ENCODE measurements at places on chromosomes 16 and 17.

GRCh38 chr17:34711646-34712045, 132.3 kb downstream of the TMEM132E start:
- no peak for DNase-seq

DNA sequence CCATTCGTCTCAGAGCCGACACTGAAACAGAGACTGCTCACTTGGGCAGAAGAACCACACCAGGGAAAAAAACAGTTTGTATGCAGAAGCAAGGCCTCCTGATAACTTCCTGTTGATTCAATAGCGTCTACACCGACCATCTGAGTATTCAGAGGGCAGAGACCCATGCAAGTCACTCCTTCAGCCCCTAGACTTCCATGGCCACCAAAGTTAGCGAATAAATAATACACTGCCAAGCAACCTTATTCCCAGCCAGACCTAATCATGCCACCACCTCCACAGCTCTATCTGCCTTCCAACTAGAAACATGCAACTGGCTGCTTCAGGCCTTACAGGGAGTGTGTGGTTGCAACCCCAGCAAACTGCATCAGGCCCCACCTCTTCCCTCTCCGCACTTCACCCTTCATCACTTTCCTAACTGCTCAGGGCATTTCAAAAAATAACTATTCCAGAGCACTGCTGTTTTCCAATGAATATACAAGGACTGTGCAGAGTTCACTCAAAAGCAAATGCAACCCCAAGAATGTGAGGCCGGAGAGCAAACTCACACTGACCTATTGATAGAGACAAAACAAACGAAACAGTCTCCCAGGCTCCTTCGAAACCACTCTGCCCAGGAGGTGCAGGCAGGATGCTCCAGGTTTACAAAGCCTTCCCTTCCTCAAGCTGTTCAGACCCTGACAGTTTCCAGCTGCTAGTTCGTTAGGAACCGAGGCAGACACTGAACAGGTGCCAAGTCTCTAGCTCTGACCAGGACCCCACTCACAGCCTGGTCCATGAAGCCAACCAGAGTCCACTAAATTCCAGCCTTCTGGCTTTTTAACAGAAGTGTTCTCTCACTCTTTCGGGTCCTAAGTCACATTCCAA, 3.6 kb downstream of the USP7 start:
- peak; percentile 50 for DNase-seq

DNA sequence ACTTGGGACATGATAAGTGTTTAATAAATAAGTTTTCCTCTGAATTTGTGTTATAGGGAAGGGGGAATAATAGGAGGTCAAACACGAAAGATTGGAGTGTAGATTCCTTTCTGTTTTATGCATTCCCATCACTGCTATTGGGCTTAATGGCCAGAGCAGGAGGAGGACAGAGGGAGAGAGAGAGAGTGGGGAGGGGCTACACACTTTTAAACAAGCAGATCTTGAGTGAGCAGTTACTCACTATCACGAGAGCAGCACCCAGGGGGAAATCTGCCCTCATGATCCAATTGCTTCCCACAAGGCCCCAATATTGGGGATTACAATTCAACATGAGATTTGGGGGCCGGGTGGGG, 505.0 kb downstream of the GRIN2A start:
- no peak for DNase-seq

DNA sequence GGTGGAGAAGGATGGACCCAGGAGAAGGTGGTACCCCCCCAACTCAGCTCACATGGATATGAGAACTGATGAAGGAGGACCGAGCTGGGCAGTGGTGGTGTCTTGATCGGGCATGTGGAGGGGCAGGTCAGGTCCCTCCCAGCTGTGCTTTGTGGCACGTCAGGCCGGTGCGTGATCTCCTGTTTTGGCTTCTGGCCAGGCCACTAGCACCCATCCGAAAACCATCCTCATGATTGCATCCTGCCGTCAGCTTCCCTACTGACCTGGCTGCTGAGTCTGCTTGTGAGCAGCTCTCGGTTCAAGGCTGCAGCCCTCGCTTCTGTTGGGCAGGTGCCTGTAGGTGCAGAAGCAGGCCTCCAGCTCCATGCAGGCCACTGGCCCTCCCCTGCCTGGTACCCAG, 53.1 kb downstream of the PLD6 start:
- no peak for DNase-seq

GRCh38 chr17:42901535-42902229, 1.1 kb downstream of the G6PC1 start:
- no peak for DNase-seq

DNA sequence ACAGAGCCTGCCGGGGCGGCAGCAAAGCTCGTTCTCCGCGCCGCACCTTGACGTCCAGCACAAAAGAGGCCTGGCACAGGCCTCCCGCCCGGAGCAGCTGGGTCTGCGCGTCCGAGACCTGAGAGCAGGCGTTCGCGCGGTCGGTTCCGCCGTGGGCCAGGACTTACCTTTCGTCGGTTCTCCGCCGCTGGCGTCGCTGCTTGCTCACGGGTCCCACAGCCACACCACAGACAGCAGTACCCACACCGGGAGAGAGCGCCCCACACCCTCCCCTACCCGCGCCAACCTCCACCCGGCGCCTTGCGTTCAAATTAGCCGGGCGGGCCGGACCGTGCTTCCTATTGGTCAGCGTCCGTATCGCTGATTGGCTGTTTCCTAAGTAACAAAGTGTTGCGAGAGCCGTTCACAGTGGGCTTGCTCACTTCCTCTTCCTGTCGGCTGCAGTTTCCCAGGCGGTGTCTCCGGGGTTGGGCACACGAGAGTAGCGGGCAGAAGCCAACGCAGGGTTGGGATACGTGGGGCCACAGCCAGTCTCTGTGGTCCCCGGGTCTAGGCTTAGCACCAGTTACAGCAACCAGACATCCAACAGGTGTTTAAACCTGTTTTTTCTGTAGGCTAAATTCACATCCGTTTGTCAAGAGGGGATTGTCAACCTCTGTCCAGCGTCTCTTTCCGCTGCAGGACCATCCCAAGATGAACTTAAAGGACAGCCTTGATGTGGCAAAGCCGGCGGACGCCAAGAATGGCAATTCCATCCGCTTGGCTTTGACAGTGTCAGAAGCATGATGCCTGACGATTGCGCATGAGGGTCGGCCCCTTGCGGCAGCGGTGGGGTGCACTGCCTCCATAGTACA, at the start of gene KIF18B:
TSS of gene KIF18B (minus strand) at position 313 of the 854 bp plus-strand sequence. CDS start 11,429 bp downstream, outside the sequence.
- peak; percentile 96 for DNase-seq

DNA sequence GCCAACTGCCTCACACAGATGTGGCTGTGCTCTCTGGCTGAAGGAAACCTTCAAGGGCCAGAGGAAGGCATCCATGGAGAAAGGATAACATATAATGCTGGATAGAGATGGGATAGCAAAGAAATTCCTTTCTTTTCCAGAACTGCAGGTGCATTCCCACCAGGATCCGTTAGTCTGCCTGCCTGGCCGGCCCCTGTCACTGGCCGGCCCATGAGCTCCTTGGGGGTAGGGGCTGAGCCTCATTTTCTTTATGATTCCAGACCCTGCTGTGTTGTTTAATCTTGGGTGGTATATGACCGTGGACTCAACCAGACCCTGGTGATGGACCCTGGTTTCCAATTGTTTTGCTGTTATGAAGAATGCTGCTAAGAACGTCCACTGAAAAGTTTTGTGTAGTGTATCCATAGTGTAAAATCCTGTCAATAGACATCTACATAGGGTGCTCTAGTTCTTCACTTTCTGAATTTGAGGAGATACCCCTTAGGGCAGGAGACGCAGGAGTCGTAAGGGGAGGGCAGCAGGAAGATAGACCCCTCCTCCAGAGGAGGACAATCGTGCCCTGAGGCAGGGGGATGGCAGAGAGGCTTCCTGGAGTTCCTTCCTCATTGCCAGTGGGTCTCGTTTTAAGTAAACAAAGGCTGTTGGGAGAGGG, 93.4 kb downstream of the IRX3 start:
- DNase-seq: no peak

- no peak for DNase-seq
Measured at GRCh38 chr17:45345246-45345553, 28.4 kb upstream of the MAP3K14 start.

DNA sequence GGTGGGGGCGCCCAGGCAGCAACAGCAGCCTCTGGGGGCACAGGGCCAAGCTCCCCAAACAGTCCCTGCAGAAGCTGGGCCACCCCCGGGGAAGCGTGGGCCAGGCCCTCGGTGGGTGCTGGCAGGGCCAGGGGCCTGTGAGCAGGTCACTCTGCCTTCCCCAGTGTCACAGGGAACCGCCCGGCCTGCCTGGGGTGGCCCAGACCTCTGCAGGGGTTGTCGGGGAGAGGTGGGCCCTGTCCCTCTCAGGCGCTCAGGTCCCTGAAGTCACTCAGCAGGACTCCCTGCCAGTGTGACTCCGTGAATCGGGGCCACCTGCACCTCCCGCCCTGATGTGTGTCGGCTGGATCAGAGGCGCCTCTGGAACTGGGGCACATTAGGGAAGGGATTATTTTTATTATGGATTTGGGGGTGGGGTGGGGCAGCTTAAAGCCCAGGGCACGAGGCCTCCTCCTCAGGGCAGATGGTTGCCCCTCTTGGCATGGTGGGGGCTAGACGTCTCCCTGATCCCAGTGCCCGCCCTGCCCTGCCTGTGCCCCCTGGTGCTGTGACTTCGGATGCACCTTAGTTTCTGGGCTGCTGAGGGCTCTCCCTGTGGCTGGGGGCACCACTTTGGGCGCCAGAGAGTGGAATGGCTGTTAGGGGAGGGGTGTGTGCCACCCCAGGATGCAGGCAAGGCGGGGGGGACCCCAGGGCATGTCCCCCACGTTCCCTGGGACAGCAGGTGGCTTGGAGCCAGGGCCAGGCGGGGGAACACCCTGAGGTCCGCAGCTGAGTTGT, 1.2 kb upstream of the GNG13 start:
- DNase-seq: no peak

- DNase-seq: no peak
Measured at GRCh38 chr16:4667203-4667963, 26.0 kb upstream of the NUDT16L1 start.

GRCh38 chr17:63697341-63698286, 2.3 kb downstream of the LIMD2 start:
- peak; percentile 28 for DNase-seq

DNA sequence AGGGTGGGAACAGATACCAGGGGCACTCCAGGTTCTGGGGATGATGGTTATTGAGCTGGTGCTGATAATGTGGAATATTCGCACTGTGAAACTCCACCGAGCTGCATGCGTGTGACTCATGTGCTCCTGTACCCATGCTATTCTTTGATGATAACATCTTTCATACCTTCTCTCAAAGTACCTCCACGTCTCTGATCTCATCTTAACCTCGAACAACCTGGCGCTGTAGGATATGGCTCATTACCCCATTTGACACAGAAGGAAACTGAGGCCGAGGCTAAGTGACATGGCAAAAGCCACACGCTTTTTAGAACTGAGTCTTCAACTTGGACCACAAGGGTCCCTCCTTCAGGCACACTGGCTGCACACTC, 30.2 kb upstream of the MRPS23 start:
- no peak for DNase-seq

GRCh38 chr16:31064882-31065461, 9.1 kb downstream of the ZNF668 start:
- DNase-seq: peak; percentile 61

GRCh38 chr17:28396635-28397239, 9.3 kb downstream of the SLC46A1 start:
- no peak for DNase-seq

DNA sequence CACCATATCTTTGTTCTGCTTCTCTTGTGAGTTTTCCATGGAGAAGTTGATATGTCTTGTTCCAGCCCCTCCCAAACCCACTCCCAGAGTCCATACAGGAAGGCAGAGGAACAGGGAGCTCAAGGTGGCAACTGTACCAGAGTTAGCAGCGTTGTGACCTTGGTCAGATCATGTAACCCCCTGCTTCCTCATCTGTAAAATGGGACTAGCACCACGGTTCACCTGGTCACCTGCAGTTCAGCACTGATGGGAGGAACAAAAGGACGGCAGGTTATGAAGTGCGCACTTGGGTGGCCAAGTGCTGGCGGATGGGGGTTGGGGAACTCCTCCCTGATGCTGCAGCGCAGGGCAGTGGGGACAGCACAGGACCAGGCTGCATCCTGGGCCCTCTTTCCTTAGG, 7.7 kb upstream of the NEUROD2 start:
- no peak for DNase-seq

GRCh38 chr16:106623-107324, 28.7 kb downstream of the MPG start:
- DNase-seq: peak; percentile 89

GRCh38 chr17:41647940-41648410, 23.6 kb upstream of the KRT17 start:
- peak; percentile 94 for DNase-seq

GRCh38 chr17:30316736-30317135, 17.1 kb downstream of the TMIGD1 start:
- DNase-seq: no peak

DNA sequence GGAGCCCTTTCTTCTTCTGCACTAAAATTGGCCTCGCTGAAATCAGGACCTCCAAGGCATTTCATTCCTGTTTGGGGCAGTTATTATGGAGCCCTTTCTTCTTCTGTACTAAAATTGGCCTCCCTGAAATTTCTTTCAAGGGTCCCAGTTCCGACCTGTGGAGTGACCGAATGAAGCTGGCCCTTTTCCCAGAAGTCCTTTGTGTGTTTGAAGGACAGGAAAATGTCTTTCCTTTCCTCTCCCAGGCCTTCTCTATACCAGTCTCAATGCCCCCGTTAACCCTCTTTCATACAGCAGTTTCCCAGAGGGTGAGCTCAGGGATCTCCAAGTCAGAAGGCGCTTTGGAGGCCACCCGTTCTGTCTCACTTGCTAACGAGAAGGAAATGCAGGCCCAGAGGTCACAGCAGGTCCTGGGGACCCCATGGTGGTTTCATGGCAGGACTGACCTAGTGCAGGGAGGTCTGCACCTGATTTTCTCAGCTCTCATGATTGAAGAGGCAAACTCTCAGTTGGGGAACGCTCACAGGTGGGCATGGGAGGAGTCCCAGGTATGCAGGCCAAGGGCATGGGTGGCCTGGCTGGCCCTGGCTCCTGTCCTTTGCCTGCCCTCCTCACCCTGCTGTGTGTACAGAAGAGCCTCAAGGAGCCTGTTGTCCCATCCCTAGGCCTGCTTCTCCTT, 37.1 kb upstream of the DOC2B start:
- DNase-seq: no peak

GRCh38 chr17:55177855-55178217, 86.9 kb upstream of the HLF start:
- DNase-seq: no peak

DNA sequence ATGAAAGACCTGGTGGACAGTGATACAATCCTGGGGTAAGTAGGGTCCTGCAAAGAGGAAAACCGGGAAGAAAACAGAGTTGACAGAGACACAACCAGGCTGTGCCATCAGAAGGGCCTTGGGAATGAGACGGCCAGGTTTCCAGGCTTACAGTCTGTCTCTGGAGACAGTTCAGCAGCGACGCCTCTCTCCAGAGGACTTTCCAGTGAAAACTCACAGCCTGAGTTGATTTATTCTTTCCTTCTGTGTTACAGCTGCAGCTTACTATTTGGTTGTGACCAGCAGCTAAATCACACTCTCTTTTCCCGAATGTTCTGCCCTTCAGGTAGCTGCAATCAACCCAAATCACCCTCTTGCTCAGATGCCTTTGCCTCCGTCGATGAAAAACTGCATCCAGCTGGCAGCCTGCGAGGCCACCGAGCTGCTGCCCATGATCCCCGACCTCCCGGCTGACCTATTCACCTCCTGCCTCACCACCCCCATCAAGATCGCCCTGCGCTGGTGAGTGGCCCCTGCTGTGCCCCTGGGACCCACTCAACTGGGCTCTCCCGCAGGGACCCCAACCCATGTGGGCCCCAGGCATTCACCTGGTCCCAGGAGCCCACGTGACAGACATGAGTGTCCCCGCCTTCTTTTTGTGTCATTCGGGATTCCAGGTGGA, 209.2 kb downstream of the RPTOR start:
- no peak for DNase-seq
